Upper lobe of left lung (tissue), 6 donors: ENCODE measurements at places on chromosomes 13 and 19. TPM values are rescaled to one million over a fixed set of nuclear protein-coding genes. Genes with fewer than 3 reads are reported as not detected.

DNA sequence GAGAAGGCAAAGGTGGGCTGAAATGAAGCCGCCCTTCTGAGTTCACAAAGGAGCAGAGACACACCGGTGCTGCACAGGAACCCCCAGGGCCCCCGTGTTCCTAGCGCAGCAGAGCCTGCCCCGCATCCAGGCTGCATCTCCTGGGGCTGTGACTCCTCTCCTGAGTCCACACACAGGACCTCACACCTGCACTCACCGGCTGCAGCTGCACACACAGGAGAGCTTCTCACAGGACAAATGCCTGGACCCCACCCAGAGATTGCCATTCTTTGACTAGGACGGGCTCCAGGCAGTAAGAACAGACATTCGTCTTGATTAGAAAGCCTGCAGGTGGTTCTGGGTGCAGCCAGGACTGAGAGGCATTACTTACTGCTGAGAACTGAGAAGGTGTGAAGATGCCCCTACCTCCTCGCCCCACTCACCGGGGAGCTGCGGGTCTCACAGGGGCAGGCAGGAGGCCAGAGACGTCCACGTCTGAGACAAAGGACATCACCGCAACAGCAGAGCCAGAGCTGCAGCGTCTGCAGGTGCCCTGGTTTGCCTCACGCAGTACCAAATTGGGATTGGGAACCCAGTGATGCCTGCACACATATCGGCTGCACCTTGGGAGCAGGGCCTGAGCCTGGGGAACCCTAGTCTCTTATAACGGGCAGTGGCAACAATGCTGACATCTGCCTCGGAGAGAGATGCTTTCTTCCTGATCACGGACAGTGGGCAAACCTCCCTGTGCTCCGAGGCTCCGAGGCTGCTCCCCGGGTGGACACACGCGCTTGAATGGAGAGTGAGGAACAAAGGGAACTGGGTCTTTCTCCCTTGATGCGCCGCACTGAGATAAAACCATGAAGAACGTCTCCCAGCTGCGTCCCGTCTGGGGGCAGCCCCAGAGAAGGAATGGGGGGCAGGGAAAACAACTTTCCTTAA lies 50.4 kb downstream of the RASA3 start:
- H3K4me3 ChIP-seq = no peak overlapping the region
- H3K36me3 ChIP-seq = no peaks in the 10 kb centered on the region
- no peak overlapping the region for H3K27ac ChIP-seq
- no peaks in the 10 kb centered on the region for H3K27me3 ChIP-seq

DNA sequence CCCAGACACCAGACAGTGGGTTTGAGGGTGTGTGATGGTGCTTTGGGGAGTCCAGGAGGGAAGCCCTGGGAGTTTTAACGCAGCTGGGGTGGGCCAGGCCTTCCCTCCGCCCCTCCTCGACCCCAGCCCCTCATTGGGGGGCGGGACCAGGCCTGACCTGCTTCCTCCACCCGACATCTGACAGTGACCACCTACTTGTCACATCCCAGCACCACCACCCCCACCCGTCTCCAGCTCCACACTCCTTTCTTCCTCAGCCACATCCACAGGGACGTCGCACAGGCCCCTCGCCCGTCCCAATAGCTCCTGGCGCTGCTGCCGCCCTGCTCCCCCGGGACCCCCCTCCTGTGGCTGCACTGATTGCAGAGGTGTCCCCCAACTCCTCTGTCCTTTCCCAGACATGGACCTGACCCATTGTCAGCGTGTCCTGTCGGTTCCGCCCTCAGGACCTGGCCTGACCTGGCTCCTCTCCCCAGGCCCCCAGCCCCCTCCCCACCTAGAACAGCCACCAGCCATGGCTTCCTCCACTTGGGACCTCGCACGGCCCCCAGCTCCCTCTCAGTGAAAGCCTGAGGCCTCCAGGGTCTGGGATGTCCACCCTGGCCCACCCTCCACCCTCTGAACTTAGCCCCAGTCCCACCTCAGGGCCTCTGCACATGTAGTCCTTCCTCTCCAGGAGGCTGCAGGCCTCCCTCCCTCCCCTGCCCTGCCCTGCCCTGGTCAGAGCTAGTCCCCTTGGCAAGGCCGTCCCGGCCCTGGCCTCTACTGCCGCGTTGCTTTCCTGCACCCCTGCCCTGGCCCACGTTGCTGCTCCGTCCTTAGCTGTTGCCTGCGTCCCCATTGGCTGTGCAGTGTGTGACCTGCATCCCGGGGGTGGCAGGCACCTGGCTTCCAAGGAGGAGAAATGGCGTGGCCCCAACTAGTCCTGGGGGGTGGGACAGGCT lies 30.4 kb downstream of the COMP start:
- DNase-seq = peak; percentile 72
- peaks cover 19% of the 10 kb centered on the region for H3K4me1 ChIP-seq
- no peak overlapping the region for H3K27ac ChIP-seq
- no peaks in the 10 kb centered on the region for H3K36me3 ChIP-seq
- no peaks in the 10 kb centered on the region for H3K27me3 ChIP-seq

DNA sequence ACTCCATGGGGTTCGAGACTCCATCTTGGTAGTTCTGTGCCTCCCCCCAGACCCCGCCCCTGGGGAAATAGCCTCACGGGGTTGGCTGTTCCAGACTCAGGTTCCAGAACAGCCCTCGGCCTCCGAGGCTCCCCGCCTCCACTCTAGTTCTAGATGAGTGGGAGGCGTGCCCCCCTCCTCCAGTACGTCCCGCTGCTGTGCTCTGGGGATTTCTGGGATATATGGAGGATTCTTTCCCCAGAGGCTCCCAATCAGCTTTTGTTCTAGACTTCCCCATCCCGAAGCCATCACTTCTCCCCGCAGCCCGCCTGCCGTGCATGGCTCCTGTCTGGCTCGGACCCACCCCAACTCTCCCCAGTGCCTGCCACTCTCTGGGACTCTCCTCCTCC lies 1.9 kb upstream of the CACNG7 start:
- peaks cover 8% of the 10 kb centered on the region for H3K4me1 ChIP-seq
- H3K36me3 ChIP-seq = no peaks in the 10 kb centered on the region
- H3K4me3 ChIP-seq = no peak overlapping the region
- no peak overlapping the region for H3K27ac ChIP-seq
- H3K27me3 ChIP-seq = peaks cover 45% of the 10 kb centered on the region

- peak within 1 kb of the TSS; percentile 46 for H3K4me3 ChIP-seq
- H3K4me1 ChIP-seq = peaks cover 24% of the 10 kb centered on the region
- DNase-seq = peak; percentile 90
- H3K27ac ChIP-seq = peak within 1 kb of the TSS; percentile 28
Observed at GRCh38 chr19:1512671-1513498, at the start of gene ADAMTSL5. ADAMTSL5 (minus strand) TSS chr19:1513019; CDS start chr19:1510943, 2,076 bp downstream.

GRCh38 chr19:20079476-20079875 lies 1.7 kb downstream of the ZNF90 start:
- H3K27me3 ChIP-seq = no peaks in the 10 kb centered on the region
- DNase-seq = no peak
- peaks cover 5% of the 10 kb centered on the region for H3K4me1 ChIP-seq

GRCh38 chr13:43376596-43376995 lies 353.2 kb downstream of the DNAJC15 start:
- H3K27me3 ChIP-seq = no peaks in the 10 kb centered on the region
- no peak overlapping the region for H3K27ac ChIP-seq
- H3K36me3 ChIP-seq = no peaks in the 10 kb centered on the region
- H3K4me3 ChIP-seq = no peak overlapping the region
- H3K4me1 ChIP-seq = no peaks in the 10 kb centered on the region

The PMIS2 gene
- total RNA-seq = not detected

DNA sequence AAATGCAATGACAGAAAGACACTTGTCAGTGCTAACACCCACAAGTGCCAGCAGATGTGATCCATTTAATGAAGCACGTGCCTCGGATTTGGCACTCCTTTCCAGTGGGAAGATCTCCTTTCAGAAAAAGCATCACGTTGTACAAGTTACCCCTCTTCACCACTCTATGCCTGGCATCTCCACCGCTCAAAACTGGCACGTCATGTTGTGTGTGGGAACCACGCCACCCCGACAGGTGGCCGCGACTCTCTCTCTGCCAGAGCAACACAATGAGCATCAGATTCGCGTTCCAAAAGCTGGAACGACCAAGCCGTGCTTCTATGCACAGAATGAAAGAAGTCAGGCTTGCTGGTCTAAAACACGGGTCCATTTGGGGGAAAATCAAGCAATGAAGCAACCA lies 24.3 kb downstream of the TMTC4 start:
- no peak for DNase-seq
- no peaks in the 10 kb centered on the region for H3K27me3 ChIP-seq
- no peaks in the 10 kb centered on the region for H3K4me1 ChIP-seq

DNA sequence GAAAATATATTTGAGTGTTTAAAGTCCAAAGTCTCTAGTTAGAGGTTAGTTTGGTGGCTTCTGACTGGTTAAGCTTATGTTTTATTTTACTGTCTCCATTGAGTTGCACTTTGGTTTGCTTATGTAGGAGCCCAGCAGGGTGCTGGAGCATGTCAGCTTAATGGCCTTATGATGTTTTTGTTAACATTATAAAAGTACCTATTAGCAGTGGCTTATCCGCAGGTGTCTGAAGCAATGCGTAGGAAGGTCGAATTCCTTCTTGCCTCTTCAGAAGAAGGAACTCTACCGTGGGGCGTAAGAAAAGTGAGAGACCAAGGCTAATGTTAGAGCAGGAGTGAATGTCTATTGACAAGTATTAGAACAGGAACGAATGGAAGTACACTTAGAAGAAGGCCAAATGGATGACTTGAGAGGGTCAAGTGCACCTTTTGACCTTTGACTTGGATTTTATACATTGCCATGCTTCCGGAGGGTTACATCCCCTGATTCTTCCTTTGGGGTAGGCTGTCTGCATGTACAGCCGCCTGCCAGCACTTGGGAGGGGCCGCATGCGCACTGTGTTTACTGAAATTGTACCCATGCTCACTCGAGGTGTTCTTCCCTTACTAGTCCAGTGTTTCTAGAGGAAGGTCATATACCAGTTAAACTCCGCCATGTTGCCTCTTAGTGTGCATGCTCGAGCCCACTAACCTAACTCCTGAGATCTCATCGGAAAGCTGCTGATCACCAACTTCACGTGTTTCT lies 793.9 kb upstream of the PCDH9 start:
- H3K27me3 ChIP-seq = no peaks in the 10 kb centered on the region
- H3K4me3 ChIP-seq = no peak overlapping the region
- DNase-seq = no peak
- H3K27ac ChIP-seq = no peak overlapping the region

DNA sequence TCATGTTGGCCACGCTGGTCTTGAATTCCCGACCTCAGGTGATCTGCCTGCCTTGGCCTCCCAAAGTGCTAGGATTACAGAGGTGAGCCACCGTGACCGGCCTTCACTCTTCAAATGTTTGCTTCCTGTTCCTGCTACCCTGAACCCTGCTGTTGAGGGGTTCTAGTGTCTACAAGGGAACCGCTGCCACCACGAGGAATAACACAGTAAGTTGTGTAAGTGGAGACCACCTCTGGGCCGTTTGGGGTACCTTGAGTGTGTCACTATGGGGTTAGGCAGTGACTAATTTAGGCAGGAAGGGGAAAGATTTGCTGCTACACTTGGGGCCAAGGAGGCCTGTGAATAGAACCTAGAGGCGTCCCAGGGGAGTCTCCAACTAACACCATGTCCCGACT lies 2.2 kb upstream of the MYADM start:
- peak overlapping the region; percentile 98 for H3K27ac ChIP-seq
- H3K36me3 ChIP-seq = no peaks in the 10 kb centered on the region
- H3K4me3 ChIP-seq = no peak overlapping the region
- peaks cover 46% of the 10 kb centered on the region for H3K4me1 ChIP-seq
- H3K27me3 ChIP-seq = no peaks in the 10 kb centered on the region

The SYNGR4 gene
- total RNA-seq = not detected

The RDH8 gene
- not detected for total RNA-seq

- DNase-seq = no peak
- no peaks in the 10 kb centered on the region for H3K36me3 ChIP-seq
- H3K27me3 ChIP-seq = no peaks in the 10 kb centered on the region
- H3K4me3 ChIP-seq = no peak overlapping the region
Observed at GRCh38 chr13:32878163-32878562, 138.1 kb upstream of the KL start.

- H3K4me3 ChIP-seq = peak overlapping the region; percentile 31
- peak overlapping the region; percentile 62 for H3K27ac ChIP-seq
- peaks cover 22% of the 10 kb centered on the region for H3K4me1 ChIP-seq
Observed at GRCh38 chr19:4816202-4816949, 15.1 kb downstream of the TICAM1 start.

DNA sequence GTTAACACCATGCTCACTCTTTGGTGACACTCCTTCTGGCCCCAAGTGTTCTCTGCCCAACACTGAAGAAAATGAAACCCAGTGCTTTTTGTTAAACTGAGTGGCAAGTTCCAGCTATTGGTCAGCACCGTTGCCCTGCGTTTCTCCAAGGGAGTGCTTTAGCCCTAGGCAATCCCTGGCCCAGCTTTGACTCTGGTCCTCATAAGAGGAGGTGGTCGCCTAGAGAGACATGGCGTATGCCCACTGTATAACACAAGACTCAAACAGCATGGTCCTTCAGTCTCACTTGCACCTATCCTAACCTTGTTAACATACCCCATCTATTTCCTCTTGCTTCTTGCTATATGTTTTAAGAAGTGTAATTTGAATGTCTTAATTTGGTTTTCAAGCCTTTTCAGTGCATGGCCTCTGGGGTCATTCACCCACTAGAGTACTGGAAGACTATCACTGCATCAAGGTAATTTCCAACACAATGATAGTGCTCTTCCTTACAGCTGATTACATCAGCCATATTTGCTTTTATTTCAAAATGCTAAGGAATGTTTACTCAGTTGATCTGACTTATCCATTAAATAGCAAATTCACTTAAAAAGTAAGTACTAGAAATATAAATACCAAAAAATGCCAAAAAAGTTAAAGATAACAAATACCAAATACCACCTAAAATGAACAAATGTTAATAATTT lies 190.5 kb upstream of the SOX21 start:
- DNase-seq = no peak
- no peaks in the 10 kb centered on the region for H3K4me1 ChIP-seq
- H3K36me3 ChIP-seq = no peaks in the 10 kb centered on the region
- H3K27ac ChIP-seq = no peak overlapping the region
- no peak overlapping the region for H3K4me3 ChIP-seq

- peak overlapping the region; percentile 65 for H3K27ac ChIP-seq
- H3K4me1 ChIP-seq = peaks cover 63% of the 10 kb centered on the region
- peaks cover 2% of the 10 kb centered on the region for H3K36me3 ChIP-seq
Observed at GRCh38 chr19:1906985-1907562, 1.9 kb downstream of the ADAT3 start.

The SLITRK1 gene
- total RNA-seq = not detected

DNA sequence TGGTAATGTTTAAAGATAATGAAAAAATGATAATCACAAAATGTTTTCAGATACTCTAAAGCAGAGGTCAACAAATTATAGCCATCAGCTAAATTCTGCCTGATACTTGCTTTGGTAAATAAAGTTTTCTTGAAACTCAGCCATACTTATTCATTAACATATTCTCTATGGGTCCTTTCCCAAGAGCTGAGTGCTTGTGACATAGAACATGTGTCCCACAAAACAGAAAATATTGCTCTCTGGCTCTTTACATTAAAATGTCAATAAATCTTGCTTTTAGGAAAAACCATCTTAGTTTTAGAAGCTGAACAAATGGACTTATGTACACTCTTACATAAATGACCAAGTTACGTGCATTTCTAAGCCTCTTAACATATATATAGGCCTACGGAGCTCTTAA lies 307.1 kb downstream of the DCT start:
- H3K36me3 ChIP-seq = no peaks in the 10 kb centered on the region
- no peak for DNase-seq
- no peak overlapping the region for H3K27ac ChIP-seq
- no peaks in the 10 kb centered on the region for H3K4me1 ChIP-seq
- H3K27me3 ChIP-seq = no peaks in the 10 kb centered on the region

GRCh38 chr13:56352361-56352760 lies 788.4 kb upstream of the PRR20A start:
- no peak overlapping the region for H3K4me3 ChIP-seq
- H3K27ac ChIP-seq = no peak overlapping the region
- H3K27me3 ChIP-seq = no peaks in the 10 kb centered on the region
- H3K36me3 ChIP-seq = no peaks in the 10 kb centered on the region
- H3K4me1 ChIP-seq = no peaks in the 10 kb centered on the region
- DNase-seq = no peak
